HepG2 (cell line): ENCODE measurements at places on chromosomes 16 and 17. TPM values are rescaled to one million over a fixed set of nuclear protein-coding genes. Genes with fewer than 3 reads are reported as not detected.

The GPR179 gene
- polyA plus RNA-seq = 0.03 and 0.08 TPM in 2 replicates

The PRKCB gene
- polyA plus RNA-seq = 0.01 and 0.03 TPM in 2 replicates

The ZNF750 gene
- polyA plus RNA-seq = not detected in 2 replicates

The C16orf54 gene
- not detected in 2 replicates for polyA plus RNA-seq

The BIRC5 gene
- 18.5 and 30.3 TPM in 2 replicates for polyA plus RNA-seq

The RANGRF gene
- polyA plus RNA-seq = 40.7 and 48.4 TPM in 2 replicates

DNA sequence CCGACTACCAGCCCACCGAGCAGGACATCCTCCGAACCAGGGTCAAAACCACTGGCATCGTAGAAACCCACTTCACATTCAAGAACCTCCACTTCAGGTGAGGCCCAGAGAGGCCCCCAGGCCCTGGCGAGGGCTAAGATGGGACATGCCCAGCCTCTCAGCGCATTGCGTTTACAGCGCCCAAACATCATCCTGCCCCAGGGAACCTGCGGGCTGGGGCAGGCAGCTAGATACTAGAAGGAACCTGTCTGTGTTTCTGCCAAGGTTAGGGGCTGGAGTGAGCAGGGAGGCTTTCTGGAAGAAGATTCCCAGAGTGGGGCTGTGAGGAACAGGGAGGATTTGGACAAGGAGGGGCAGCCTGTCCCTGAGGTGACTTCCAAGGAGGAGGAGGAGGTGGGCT lies 90.6 kb downstream of the AMFR start:
- DNase-seq = no peak

- DNase-seq = no peak
Observed at GRCh38 chr17:28891201-28891600, 6.3 kb downstream of the FLOT2 start.

GRCh38 chr17:78364436-78365281 lies 4.8 kb upstream of the SOCS3 start:
- no peak for DNase-seq
